Stimulated activated CD8-positive, alpha-beta memory T cell treated with anti-CD3 and anti-CD28 coated beads, Interleukin-4, amount 100 ng/mL, for 1 hour (primary cell): ENCODE measurements at places on chromosomes 12 and 14.

DNA sequence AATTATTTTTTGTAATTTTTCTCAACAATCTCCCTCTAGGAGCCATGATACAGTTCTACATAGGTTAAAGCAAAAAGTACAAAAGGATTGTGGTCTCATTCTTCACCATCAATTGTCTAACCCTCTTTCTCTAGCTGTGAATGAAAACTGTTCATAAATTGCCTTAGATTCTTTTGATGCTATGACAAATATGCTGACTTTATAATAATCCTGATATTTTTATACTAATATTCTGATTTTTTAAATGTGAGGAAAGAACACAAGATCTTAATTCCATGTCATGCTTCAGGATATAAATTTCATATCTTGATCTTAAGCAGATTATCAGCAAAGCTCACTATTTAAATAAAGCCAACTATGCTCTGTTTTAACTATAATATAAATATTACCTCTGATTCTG, 75.4 kb downstream of the KIF21A start:
- DNase-seq = no peak

GRCh38 chr14:52457411-52457810, 94.9 kb downstream of the TXNDC16 start:
- no peak for DNase-seq

DNA sequence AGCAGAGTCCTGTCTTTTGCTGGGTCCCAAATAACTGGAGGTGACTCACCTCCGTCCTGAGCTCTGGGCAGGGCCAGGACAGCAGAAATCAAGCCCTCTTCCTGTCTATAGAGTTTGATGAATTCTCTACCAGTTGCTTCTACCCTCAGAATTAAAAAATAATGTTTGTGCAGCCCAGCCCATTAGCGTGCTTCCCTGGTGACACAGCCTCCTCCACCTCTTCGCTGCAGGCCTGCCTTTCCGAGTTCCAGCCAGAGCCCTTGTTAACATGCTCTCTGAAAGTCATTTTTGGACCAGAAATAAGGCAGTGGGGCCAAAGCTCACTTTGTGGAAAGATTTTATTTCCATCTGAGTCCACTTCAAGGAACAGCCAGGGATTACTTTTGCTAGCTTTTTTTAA, 94.0 kb downstream of the TBX5 start:
- DNase-seq = no peak

GRCh38 chr12:116174006-116174405, 103.5 kb downstream of the MED13L start:
- DNase-seq = no peak
